Stimulated activated CD4-positive, alpha-beta T cell treated with anti-CD3 and anti-CD28 coated beads, TNF-alpha, amount 100 ng/mL, for 48 hours (primary cell): ENCODE measurements at places on chromosomes 12 and 14.

DNA sequence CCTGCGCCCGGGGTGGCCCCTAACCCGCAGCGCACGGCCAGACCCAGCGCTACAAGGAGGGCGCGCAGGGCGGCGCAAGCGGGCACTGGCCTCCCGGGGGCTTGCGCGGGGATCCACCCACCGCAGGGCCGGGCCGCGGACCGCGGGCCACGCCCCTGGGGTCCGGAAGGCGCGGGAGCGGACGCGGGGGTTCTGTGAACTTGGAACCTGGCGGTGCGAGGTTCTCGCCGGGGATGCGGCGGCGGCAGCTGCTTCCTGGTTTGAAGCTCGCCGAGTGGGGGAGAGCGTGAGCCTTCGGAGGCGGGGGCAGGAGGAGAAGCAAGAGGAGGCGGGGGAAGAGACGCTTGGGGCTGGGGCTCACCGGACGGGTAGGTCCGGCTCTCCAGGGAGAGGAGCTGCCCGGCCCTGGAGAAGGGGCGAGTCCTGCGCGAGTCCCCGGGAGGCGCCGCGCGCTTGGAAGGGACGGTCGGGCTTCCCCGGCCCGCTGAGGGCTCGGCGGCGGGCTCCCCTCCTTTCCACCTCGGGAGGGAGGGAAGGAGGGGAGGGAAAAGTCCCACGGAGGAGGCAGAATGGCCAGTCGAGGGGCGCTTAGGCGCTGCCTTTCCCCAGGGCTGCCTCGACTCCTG lies at the start of gene PRKCH:
Gene PRKCH (plus strand): TSS at position 195 of the 626 bp plus-strand sequence. CDS start 523 bp downstream, outside the sequence.
- peak; percentile 71 for DNase-seq

DNA sequence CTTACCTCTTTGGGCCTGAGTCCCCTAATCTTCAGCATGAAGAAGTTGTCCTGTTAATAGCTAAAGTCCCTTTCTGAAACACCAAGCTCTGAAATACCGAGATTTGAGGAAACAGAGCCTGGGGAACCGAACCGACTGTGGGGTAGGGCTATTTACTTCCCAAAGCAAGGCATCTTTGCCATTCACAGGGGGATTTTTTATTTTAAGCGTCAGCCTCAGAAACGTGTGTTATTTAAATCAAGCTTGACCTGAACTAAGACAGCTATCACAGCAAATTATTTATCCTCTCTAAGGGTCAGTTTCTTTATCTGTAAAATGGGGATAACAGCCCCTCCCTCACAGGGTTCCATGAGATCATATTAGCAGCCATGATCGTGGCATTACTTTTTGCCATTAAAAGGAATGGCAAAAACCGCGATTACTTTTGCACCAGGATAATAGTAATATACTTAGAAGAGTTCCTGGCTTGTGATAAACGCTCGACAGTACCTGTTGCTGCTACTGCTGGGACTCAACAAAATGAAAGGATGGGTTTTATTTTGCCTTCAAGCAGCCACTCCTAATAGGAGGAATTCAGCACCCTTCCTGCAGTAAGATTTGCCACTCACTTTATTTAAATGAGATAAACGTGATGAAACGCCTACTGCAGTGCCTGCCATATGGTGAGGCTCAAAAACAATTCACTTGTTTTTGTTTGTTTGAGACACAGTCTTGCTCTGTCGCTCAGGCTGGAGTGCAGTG lies 1.3 kb upstream of the CORO1C start:
- DNase-seq = no peak

- no peak for DNase-seq
Observed at GRCh38 chr14:92747701-92748258, 647 bp downstream of the LGMN start.

DNA sequence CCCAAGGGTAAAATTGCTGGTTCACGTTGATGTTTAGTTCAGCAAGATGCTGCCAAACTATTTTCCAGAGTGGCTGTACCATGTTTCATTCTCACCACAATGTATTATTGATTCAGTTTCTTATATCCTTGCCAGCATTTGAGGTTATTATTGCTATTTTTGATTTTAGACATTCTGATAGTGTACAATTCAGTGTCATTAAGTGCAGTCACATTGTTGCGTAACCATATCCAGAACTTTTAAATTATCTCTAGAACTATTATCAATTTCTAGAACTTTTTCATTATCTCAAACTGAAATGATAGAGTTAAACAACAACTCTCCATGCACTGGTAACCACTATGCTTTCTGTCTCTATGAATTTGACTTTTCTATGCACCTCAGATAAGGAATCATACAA lies 10.7 kb upstream of the TBC1D15 start:
- DNase-seq = no peak

- DNase-seq = no peak
Observed at GRCh38 chr14:64983439-64984310, 3.0 kb upstream of the FNTB start.
